ENCODE measurements at places on chromosomes 6 and 20.

DNA sequence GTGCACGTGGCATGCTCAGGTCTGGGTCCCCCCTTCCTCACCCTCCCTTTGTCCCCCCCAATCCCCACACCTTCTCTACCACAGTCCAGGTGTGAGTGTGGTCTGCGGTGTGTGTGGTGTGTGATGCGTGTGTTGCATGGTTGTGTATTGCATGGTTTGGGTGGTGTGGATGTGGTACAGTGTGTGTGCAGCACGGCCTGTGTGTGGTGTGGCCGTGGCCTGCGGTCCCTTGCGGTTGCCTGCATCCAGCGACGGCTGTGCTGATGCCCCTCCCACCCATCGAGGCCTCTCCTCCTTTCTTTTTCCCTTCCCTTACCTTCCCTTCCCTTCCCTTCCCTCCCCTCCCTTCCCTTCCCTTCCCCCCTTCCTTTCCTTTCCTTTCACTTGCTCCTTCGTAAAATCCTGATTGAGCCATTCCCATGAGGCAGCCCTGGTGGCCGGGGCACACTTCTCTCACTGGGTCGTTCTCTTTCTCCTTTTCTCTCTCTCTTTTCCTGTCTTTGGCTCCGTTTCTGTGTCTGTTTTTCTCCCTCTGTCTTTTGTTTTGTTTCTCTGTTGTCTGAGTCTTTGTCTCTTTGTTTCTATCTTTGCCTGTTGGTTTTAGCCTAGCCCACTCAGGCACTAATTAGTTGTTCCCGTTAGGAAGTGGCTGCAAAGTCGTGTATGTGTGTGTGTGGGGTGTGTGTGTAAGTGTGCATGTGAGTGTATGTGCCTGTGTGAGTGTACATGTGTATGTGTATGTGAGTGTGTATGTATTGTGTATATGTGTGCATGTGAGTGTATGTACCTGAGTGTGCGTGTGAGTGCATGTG, 65.7 kb downstream of the SRC start:
- no peak for DNase-seq

DNA sequence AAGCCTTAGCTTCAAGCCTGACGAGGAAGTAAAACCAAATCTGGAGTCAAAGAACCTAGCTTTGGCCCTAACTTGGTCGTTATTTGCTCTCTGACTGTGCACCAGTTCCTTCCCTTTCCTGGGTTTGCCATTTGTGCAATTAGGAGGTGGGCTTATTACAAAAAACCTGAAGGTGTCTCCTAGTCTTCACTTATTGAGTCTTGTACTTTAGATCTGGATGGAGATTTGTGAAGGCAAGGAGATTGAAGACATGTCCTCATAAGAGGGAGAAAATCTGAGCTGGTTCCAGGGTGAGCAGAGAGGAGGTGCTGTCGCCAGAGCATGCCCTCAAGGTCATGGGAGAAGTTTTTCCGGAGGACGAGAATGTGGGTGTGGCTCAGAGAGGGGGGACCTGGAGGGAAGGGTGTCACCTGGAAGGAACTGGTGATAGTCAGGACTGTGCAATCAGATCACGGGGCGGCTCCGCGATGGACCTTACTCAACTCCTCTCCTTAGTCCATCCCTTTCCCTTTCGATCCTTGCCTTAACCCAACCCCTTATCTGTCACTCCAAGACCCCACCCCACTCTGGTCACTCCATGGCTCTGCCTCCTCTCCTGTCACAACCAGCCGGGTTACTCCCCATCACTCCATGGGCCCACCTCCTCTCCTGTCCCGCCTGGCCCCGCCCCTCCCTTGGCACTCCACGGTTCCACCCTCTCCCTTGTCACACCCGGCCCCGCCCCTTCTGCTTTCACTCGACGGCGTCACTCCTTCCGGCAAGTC, 588 bp upstream of the ACSS2 start:
- DNase-seq = no peak

- no peak for DNase-seq
Observed at GRCh38 chr6:111147440-111147839, 60.1 kb downstream of the SLC16A10 start.

DNA sequence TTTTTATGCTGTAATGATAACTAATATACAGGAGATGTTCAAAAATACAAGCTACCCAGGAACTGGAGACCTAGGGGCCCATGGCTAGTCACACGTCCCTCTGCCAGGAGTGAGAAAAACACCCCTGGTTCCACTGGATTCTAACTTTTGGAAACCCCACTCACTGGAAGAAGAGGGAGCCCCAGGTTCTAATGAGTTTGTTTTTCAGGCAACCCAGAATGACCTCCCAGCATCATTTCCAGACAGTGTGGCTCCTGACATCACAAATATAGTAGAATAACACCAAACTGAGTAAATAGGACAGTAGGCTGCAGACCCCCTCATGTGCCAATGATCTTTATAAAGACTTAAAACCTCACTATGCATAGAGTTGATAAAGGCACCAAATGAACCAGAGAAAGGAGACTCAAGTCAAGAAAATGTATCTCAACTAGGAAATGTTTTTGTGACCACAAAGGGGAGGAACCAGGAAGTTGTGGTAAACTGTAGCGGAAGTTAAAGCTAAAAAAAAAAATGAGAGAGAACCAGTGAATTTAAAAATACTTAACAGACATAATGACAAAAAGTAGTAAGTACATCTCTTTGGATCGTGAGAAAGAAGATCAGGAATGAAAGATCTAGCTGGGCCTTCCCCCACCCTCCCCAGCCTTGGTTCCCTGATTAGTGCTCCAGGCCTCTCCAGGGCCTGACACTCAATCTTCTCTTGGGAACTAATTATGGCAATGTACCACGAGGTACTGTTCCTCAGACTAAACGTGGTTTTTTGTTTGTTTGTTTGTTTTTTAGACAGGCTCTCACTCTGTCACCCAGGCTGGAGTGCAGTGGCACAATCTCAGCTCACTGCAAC, 19.8 kb downstream of the HLA-E start:
- DNase-seq = no peak

DNA sequence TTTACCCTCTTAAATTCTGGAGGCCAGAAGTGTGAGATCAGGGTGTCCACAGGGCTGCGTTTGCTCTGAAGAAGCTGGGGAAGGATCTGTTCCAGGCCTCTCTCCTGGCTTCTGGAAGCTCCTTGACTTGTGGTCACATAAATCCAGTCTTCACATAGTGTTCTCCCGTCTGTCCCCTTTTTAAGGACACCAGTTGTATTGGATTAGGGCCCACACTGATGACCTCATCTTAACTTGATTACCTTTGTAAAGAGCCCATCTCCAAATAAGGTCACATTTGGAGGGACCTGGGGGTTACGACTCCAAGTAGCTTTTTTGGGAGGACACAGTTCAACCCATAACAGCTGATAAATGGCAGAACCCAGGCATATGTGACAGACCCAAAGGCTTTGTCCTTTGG, 20.0 kb upstream of the WFDC2 start:
- no peak for DNase-seq
